ENCODE measurements at places on chromosomes 2 and 18. TPM values are rescaled to one million over a fixed set of nuclear protein-coding genes. Genes with fewer than 3 reads are reported as not detected.

Gene STPG4
- total RNA-seq, result 0.17 TPM

Gene GFPT1
- 43.2 TPM for total RNA-seq

Gene B3GNT7
- total RNA-seq, result 0.33 TPM

Gene FBXO11
- total RNA-seq, result 75.2 TPM

Gene UGT1A5
- total RNA-seq, result not detected

Gene SRD5A2
- not detected for total RNA-seq

Gene ANKRD30B
- 0.50 TPM for total RNA-seq

Gene SNORC
- 0.29 TPM for total RNA-seq

Gene SAG
- total RNA-seq, result not detected
